ENCODE measurements at places on chromosomes 1 and 21.

DNA sequence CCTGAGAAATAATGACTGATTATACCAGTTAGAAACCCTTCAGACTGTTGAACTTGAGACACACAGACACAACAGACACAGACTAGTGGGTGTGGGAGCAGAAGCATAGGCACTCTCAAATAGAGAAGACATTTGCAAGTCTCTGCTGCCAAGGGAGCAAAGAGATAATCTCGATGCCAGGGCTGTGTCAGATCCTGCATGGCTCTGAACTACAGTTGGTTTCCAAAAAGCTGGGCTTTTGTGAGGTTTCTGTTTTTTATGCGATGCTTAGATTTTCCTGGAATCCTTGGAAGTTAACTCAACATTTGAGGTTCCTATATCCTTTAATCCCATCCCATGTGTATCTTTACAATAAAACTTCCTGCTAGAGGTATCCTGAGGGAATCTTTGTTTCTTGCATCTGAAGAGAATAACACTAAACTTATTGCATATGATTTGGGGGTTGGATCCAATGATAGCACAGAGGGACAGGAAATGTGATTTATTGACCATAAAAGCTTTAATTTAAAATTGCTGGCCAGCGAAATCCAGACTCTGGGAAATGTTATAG, 236.4 kb downstream of the SPATA17 start:
- DNase-seq, result no peak

GRCh38 chr1:203268901-203269653, 36.2 kb upstream of the BTG2 start:
- peak; percentile 91 for DNase-seq

- no peak for DNase-seq
Observed at GRCh38 chr1:209609791-209610630, 26.5 kb downstream of the CAMK1G start.

DNA sequence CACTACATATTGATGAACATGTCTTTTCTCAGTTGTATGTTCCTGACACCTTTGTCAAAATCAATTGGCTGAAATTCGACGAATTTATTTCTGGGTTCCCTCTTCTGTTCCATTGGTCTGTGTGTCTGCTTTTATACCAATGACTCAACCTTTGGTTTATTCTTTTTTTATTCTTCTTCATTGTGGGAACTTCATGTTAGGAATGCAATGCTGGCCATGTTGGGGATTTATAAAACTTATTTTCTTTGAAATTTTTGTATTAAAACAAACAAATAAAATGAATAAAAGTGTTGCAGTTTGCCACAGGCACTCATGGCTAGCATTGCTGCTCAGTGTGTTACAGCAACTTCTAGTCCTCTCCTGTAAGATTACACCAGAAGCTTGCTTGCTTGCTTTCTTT, 287.8 kb downstream of the DUSP10 start:
- no peak for DNase-seq

- DNase-seq, result no peak
Observed at GRCh38 chr1:201570181-201570885, 31.4 kb downstream of the NAV1 start.

- no peak for DNase-seq
Observed at GRCh38 chr21:22804151-22804550, 1805.9 kb downstream of the NCAM2 start.

- DNase-seq, result no peak
Observed at GRCh38 chr1:116205941-116206679, 94.9 kb downstream of the MAB21L3 start.

DNA sequence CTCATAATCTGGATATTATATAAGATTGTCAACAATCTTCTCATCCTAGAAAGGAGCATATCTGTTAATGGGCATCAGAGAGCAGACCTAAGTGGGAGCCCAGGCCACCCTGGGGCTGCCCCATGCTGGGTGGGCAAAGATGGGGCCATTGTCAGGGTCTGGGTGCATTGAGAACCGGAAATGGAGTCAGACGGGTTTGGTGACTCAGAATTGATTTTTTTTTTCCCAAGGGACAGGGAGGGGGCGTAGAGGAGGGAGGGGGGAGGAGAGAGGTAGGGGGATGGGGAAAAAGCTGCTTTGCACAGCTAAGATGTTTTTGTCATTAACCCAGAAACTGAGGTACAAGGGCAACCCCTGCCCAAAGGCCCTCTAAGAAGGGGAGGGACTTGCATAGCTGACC, 1.3 kb downstream of the ATXN7L2 start:
- no peak for DNase-seq

DNA sequence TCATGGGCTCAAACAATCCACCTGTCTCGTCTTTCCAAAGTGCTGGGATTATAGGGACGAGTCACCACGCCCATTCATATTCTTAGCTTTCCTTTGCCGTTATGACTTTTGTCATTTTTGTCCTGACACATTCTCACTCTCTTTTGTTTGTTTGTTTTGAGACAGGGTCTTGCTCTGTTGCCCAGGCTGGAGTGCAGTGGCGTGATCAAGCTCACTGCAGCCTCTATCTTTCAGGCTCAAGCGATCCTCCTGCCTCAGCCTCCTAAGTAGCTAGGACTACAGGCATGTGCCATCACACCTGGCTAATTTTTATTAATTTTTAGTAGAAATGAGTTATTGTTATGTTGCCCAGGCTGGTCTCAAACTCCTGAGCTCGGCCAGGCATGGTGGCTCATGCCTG, 11.8 kb upstream of the MED18 start:
- no peak for DNase-seq

DNA sequence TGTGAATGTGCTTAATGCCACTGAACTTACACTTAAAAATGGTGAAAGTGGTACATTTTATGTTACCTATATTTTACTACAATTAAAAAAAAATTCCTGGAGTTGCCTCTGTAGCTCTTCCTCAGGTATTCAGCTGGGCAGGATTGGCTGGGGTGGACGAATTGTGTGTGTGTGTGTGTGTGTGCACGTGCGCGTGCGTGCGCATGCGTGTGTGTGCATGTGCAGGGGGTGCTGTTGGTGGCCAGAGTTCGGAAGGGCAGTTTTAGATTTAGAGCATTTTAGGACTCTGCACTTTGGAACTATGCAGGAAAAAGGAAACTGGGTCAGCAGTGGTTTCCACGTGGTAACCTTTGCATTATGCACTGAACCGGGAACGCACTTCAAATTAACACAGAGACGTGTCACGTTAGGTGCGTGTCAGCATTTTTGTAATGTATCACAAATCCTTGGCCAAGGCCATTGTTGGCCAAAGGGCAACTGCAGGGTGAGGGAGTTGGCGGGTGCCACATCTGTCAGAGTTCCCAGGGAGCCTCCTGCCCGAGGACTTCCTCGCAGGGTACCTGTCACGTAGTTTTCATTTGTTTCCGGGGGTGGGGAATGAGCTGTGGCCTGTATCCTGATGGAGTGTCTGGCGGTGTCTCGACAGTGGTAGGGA, 312.8 kb downstream of the CAMTA1 start:
- no peak for DNase-seq

- DNase-seq, result no peak
Observed at GRCh38 chr1:97417661-97418060, 503.2 kb downstream of the DPYD start.

DNA sequence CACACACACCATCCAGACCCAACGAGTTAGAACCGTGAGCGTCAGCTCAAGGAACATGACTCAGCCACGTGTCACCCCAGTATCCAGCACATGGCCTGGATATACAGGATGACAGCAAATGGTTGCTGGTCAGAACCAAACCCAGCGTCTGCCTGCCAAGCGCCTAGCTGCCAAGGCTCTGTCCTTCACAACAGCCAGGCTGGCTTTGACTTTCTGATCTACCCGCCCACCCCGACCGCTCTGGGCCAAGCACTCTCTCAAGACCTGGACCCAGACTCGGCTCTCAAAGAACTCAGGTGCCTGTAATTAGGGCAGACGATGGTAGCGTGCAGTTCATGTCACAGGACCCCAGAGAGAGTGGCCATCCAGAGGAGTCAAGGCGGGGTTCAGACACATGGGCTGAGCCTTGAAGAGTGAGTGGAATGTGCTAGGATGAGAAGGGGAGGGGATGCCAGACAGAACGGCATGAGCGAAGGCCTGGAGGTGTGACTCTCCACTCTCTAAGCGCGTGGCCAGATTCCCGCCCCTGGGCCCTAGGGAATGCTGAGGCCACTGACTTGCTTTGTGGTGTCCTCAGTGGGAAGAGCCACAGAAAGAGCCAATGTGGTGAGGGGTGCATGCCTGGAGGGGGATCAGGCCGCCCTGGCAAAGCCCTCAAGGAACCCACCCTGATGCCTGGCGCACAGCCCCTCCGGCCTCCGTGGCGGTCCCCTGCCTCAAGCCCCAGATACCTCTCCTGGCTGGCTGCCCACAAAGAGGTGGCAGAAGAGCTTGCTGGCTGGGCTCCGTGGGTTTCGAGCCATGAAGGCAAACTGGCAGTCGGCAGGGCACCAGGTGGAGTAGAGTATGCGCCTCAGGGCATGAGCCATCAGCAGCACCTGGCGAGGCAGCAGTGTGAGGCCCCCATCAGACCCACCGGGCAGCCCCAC, 7.0 kb downstream of the SH2D5 start:
- no peak for DNase-seq

GRCh38 chr1:66253330-66253921, 280.5 kb upstream of the SGIP1 start:
- no peak for DNase-seq

DNA sequence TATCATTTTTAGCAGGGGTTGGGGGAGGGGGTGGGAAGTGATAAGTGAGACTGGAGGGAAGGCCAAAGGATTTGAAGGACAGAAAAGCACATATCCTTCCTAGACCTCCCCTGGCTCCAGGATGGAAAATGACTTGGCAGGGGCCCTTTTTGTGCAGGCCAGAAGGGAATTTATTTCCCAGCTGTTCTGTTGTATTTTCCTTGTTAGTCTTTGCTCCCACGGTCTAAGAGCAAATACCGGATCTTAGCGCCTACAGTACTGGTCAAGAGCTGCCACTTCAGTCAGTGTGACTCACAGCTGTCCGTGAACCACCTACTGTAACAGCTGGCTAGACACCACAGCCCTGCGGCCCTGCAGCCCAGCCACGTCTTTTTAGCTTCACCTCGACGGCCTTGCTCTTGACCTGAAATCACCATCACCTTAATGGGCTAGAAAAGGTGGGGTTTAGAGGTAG, 51.0 kb upstream of the ERRFI1 start:
- DNase-seq, result no peak

DNA sequence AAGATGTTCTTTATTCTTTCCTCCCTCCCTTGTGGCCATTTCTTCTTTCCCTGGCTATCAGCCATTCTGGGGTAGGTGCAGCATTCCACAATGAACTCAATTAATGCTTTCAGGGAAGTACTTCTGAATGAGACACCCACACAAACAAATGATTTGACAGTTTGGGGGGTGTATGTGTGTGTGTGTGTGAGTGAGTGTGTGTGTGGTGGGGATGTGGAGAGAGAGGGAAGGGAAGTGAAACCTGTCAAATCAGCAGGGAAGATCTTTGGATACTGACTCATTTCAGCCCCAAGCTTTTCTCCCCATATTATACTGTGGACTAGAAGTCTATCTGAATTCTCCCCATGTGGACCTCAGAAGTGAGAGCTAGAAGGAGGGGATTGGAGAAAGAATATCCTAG, 154.9 kb upstream of the CD34 start:
- DNase-seq, result no peak

DNA sequence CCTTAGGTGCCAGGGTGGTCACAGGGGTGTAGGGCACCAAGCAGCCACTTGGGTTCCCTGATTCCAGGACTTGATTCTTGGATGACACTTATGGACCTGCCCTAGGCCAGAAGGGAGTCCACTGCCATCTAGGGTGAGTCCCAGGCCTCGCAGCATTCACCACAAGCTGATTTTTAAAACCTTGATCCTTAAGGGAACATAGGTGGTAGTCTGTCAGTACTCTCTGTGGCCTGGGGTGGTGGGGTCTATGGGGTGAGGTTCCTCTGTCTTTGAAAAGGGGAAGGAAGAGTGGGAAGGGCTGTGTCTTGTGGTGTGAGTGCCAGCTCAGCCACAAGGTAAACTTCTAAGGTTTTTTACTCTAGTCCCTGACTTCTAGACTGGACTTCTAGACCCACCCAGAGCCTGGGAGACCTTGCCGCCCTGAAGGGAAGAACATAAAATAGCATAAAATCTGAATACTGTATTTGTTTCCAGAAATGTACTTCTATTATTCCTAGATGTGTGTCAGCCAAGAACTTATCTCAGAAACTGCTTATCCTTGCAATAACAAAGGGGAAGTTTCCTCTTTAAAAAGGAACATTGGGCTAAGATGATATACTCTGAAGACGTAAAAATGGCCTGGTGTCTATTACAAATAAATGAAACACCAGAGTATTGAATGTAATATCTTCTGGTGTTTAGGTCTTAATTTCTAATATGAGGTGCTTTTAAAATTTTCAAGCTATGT, 757.3 kb downstream of the LTN1 start:
- no peak for DNase-seq

DNA sequence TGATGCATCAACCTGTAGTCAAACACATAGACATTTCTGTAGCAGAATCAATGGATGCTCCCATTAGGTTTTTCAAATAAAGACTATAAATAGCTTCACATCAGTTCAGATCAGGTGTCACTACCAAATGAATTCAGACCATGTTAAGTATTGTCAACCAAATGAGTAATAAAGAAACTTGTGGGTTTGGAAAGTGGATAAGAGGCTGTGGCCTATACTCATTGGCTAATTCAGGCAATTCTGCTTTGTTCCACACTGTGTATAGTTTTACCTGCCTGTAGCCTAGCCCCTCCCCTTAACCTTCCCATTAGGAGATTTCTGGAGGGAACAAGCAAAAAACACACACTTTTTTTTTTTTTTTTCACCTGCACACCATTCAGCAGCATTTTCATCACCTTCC, 321.2 kb downstream of the HLX start:
- no peak for DNase-seq

DNA sequence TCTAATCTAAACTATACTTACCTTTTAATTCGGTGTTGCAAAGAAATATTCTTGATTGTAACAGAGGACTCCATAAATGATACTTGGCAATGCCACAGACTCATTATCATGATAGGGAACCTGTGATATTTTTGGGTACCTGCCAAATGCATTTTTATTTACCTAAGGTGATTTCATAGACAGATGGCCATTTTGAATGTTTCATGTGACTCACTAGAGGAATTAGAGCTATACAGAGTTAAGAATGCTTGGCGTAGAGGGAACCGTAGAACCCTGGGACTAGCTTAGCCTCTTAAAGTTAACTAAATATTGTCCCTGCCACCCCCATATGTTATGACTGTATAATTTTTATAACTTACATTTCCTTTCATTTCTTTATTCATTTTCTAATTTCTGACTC, 136.1 kb downstream of the DISP1 start:
- no peak for DNase-seq

DNA sequence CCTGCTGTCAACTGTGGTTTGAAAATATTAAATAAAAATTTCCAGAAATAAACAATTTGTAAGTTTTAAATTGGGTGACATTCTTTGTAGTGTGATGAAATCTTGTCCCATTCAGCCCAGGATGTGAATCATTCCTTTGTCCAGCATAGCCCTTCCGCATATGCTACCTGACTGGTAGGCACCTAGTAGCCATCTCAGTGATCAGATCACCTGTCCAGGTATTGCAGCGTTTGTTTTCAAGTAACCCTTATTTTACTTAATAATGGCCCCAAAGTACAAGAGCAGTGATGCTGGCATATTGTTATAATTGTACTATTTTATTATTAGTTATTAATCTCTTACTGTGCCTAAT, 351.6 kb upstream of the B3GALT2 start:
- DNase-seq, result no peak
